ENCODE measurements at places on chromosomes 5 and 9.

DNA sequence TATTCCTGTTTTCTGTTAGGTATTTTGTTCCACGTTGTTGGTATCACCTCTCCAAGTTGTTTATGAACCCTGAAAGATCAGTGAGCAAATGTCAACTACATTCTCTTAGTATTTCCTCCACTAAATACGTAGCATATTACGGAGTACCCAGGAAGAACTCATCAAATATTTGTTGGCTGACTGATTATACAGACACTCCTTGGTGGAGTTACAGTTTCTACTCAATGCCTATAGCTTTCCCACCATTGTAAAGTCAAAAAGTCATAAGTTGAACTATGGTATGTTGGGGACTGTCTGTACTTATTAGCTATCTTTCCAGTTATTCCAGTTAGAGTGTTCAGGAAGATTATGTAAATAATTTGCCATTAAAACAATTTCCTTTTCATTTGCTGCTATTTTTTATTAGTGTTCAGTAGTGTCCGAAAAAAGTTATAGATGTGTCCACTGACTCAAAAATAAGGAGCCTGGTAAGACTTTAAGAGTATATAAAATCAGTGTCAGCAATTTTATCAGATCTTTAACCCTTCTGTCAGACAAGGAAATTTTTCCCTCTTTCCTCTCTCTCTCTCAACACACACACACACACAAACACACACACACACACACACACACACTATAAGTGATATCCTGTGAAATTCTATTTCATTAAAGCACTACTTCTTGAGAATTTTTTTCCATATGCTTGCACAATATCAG, 6.8 kb upstream of the APBA1 start:
- no peak for DNase-seq

GRCh38 chr5:159097784-159098602, 1.7 kb downstream of the EBF1 start:
- no peak for DNase-seq

- DNase-seq, result peak; percentile 83
These were observed 103.6 kb upstream of the CHD1 start for GRCh38 chr5:99032234-99033013.

GRCh38 chr5:136629125-136629792, 263.9 kb upstream of the TRPC7 start:
- DNase-seq, result no peak

GRCh38 chr9:76725011-76725546, 39.2 kb upstream of the PCA3 start:
- DNase-seq, result no peak

DNA sequence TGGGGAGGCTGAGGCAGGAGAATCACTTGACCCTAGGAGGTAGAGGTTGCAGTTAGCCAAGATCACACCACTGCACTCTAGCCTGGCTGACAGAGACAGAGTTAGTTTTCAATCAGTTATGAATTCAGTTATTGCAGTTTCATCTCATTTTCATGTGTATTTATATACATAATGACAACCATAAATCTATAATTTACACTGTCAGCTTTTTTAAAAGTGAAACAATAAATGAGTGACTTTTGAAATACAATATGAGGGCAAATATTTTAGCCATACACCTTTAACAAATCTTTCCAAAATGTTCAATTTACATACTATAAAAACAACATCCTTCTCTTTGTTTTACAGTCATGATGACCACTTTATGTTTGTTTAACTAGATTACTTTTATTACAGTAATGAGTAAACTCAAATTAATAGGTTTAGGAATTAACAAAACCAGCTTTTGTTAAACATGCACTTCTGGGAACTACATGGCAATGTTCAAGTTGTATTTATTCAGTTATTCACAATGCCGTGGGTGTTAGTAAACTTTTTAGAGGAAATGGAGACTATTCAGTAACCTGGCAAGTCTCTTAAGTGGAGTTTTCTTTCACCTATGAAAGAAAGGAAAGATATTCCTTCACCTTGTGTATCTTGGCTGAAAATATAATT, 12.7 kb downstream of the TYRP1 start:
- DNase-seq, result no peak

GRCh38 chr9:16070455-16071145, 517.8 kb downstream of the CCDC171 start:
- no peak for DNase-seq

- DNase-seq, result peak; percentile 45
These were observed 56.0 kb downstream of the ZFR start for GRCh38 chr5:32388432-32389129.

GRCh38 chr9:9395539-9395938, 1217.3 kb downstream of the PTPRD start:
- no peak for DNase-seq

GRCh38 chr5:176188506-176189193, 49.6 kb upstream of the SIMC1 start:
- no peak for DNase-seq

DNA sequence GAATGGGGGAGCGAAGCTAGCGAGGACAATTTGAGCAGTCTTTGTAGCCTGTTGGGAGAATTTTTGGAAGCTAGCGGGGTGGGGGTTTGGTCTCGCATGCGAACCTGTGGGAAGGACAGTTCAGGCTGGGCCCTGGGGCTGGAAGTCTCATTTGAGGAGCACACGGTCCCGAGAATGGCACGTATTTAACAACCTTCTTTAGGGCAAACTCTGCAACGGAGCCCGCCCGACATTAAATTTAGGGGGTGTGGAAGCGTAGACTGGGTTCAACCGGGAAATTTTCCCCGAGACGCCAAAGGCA, 35.2 kb upstream of the NFIB start:
- DNase-seq, result no peak

DNA sequence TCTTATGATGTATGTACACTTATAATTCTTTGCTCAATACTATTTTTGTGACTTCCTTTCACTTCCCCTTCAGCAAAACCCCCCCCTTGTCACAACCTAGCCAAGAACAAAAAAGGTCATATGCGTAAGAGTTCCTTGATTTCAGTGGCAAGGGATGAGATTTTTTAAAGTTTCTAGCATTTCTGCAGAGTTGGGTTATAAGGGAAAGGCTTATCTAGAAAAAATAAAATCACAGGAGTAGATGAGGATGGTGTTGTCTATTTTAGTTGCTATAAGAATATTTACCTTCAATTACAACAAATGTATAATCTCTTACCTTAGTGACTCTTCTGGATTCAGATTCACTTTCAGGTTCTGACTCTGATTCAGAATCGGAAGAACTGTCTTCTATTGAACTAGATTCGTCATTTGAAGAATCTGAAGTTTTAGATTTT, 184.6 kb downstream of the AP3B1 start:
- DNase-seq, result no peak
